ENCODE measurements at places on chromosomes 12 and 14.

GRCh38 chr14:103314496-103315277 is 19.4 kb upstream of the EIF5 start:
- DNase-seq: no peak

DNA sequence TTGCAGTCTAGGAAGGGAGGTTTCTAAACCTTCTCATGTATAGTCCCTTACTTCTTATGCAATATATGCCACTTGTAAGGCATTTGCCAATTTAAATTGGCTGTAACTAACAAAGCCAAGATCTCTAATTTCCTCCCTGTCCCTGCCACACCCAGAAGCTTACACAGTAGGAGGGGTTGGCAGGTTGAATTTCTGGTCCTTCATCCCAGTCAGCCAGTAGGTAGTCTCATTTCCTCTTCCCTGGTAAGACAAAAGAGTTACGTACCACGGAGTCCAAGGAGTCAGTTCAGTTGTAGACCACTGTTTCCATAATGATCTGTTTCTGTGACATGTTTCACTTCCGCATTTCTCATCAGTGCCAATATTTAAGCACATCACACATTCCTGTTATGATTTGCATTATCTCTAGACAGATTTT is 47.0 kb upstream of the PLBD1 start:
- DNase-seq: no peak

- DNase-seq: no peak
Observed at GRCh38 chr12:122949816-122950675, 16.2 kb downstream of the ABCB9 start.

- no peak for DNase-seq
Observed at GRCh38 chr12:2615665-2616402, 178.9 kb upstream of the FKBP4 start.

DNA sequence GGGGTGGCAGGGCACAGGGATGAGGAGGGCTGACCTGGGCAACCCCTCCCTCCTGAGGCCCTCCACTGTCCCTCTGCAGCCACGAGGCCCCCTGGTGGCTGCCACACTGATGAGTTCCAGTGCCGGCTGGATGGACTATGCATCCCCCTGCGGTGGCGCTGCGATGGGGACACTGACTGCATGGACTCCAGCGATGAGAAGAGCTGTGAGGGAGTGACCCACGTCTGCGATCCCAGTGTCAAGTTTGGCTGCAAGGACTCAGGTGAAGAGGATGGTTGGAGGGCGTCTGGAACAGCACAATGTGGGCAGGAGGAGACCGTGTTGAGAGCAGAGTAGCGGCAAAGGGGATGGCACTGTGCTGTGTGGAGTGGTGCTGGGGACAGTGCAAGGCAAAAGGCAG is 25.7 kb upstream of the LRP1-AS start:
- no peak for DNase-seq

- no peak for DNase-seq
Observed at GRCh38 chr14:100896369-100897060, 7.0 kb downstream of the RTL1 start.

DNA sequence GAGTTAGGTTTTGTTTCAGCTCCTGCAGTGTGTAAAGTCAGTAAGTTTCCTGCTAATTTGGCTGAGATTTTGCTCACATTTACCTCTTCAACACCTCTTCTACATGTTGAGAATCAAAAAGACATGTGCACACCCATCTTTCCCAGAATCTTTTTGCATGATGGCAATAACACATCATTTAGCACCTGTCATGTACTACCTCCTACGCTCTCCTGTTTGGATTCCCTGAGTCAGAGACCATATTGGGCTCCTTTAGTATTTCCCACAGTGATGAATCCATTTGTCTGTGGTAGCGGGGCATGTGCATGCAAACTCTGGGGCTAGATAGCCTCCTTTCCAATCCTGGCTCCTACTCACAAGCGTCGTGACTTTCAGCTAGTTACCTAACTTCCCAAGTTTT is 20.1 kb downstream of the PLBD1 start:
- no peak for DNase-seq

GRCh38 chr12:86683568-86684304 is 427.5 kb upstream of the MGAT4C start:
- DNase-seq: no peak

GRCh38 chr12:29566441-29566840 is 69.0 kb upstream of the OVCH1 start:
- DNase-seq: no peak

- DNase-seq: no peak
Observed at GRCh38 chr12:131963381-131963780, 13.6 kb downstream of the EP400 start.

GRCh38 chr12:104106965-104107364 is 31.0 kb downstream of the NFYB start:
- no peak for DNase-seq

- no peak for DNase-seq
Observed at GRCh38 chr14:72716476-72716875, 177.4 kb downstream of the DPF3 start.

DNA sequence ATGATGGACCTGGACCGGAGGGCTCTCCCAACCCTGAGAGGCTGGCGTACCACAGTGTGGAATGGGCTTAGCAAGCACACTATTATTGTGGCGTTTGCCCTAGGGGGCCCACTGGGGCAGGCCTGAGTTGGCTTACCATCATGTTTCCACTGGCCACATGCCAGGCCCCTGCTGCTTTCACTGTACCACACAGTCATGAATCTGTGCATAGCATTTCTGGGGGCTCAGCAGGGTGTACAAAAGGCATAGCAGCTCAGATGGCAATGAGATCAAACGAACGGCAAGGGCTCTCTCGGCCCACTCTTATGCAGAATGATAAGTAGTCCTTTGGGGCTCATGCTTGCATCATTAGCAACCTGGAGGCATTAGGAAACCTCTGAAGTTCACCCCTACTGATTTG is 137.0 kb upstream of the HIF1A start:
- DNase-seq: no peak

- DNase-seq: no peak
Observed at GRCh38 chr14:100082723-100083122, 17.5 kb downstream of the EVL start.

- DNase-seq: no peak
Observed at GRCh38 chr14:37082449-37082848, 90.0 kb downstream of the SLC25A21 start.

DNA sequence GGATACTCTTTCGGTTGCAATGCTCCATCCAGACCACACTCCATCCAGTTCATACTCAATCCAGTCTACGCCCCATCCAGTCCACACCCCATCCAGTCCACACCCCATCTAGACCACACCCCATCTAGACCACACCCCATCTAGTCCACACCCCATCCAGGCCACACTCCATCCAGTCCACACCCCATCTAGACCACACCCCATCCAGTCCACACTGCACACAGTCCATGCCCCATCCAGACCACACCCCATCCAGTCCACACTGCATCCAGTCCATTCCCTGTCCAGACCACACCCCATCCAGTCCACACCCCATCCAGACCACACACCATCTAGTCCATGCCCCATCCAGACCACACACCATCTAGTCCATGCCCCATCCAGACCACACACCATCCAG is 116.0 kb upstream of the RTL1 start:
- DNase-seq: peak; percentile 30

DNA sequence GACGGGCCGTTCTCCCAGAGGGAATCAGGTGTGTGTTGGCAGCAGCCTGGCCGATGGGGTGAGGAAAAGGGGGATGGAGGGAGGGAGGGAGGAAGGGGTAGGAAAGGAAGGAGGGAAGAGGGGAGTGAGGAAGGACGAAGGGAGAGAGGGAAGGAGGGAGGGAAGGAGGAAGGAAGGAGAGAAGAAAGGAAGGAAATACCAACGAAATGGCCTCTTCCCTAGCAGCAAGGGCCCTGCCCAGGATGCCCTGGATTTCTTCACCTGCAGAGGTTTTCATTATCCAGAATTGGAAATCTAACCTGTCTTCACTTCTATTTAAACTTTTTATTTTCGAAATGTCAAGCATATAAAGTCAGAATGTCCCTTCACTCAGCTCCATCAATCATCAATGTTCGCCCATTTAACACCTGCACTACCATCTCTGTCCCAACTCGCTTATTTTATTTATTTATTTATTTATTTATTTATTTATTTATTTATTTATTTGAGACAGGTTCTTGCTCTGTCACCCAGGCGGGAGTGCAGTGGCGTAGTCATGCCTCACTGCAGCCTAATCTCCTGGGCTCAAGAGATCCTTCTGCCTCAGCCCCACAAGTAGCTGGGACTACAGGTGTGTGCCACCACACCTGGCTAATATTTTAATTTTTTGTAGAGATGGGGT is 70.7 kb downstream of the ACACB start:
- no peak for DNase-seq

GRCh38 chr12:38850461-38850860 is 54.9 kb downstream of the CPNE8 start:
- no peak for DNase-seq

DNA sequence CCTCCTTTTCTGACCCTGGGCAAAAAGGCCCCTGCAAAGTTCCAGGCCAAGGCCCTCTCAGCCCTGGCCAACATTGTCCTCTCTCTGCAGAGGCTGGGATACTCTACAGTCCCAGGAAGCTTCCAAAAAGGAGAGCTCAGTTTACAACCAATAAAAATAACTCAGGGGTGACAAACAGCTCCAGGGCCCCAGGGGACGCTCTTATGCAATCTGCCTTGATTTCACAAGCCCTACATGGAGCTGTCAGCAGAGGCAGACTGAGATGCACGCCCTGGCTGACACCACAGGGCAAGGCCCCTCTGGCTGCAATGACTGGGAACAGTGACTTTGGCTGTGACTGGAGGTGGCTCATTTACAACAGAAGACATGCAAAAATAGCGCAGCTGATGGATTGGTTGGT is 129.0 kb upstream of the MED13L start:
- DNase-seq: peak; percentile 82

DNA sequence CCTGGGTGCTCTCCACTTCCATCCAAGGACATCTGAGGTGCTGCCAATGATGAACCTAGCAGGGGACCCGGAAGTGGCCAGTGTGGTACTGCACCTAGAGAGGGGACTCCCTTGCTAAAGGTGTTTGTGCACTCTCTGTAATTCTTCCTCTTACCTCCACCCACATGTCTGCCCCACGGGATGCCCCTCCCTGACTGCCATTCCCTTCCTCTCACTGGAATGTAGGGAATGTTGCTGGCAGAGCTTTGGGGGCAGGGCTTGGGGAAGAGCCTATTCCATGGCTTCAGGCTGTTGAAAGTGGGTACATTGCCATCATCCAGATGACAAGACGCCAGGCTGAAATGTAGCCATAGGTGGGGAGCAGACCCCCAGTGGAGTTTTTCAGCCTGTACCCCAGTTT is 153.2 kb downstream of the SMOC1 start:
- no peak for DNase-seq

DNA sequence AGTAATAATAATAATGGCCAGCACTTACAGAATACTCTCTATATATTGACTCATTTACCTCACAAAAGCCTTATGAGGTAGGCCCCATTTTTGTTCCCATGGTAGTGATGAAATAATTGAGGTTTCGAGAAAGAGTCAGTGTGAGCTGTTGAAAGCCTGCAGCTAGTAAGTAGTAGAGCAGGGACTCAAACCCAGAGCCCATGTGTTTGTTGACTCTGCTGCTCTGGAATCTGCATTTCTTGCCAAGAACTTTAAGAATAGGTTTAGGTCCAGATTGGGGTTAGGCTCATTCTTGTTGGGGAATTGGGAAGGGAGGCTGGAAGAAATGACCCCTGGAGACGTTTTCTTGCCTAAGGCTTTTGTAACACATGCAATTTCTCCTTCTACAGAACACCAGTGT is 27.9 kb downstream of the DYRK4 start:
- no peak for DNase-seq

GRCh38 chr14:33679461-33680225 is 271.2 kb downstream of the EGLN3 start:
- DNase-seq: no peak

GRCh38 chr12:94305130-94305957 is 154.3 kb downstream of the CEP83 start:
- no peak for DNase-seq

GRCh38 chr14:77503138-77503537 is 4.5 kb upstream of the ISM2 start:
- no peak for DNase-seq

GRCh38 chr14:103889313-103890051 is 38.8 kb upstream of the TDRD9 start:
- peak; percentile 78 for DNase-seq

DNA sequence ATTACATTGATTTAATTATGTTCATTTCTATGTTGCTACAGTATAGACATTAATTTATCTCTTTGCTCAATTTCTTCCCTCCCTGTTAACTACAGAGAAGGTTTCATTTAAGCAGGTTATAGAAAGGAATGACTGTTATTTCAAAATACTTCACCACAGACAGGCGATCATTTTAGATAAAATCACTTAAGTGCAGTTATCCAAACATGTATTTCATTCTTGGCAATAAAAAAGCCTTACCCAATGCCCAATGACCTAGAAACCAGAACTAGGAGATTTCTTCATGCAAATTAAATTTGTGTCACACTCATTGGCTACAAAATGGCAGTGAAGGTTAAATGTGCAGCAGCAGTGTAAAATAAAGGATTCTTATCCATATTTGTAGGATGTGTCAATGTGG is 266.4 kb downstream of the KCNH5 start:
- DNase-seq: no peak

GRCh38 chr14:74652541-74652940 is 40.5 kb upstream of the LTBP2 start:
- no peak for DNase-seq

DNA sequence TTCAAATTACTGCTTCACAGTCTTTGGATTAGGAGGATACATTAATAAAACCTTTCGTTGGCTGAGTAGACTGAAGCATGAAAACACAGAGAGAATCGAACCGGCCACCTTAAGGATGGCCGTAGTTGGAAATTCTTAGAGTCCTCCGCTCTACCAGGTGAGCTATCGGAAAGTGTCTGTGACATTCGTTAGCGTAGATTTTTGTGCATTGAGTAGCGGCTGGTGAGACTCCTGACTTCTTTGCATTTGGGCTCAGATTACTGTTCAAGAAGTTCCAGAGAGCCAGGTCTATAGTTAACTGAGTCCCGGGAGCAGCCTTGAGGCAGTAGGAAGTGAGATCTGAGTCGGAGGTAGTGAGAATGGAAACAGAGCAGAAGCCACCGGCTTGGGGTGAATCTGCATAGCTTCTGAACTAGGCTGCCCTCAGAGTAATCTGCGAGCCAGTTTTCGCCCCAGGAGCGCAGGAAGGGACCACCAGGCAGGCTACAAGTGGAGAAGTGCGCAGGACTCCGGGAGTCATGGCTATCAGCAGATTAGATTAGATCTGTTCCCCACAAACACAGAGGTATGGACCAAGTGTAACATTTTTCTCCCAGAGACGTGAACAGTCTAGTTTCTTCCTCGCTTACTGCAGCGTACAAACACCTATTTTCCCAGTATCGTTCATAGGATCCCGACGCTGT is 11.0 kb downstream of the OR6S1 start:
- peak; percentile 53 for DNase-seq

- no peak for DNase-seq
Observed at GRCh38 chr14:76007379-76007778, 21.8 kb downstream of the IFT43 start.

- no peak for DNase-seq
Observed at GRCh38 chr14:94029265-94029664, 3.1 kb downstream of the OTUB2 start.

DNA sequence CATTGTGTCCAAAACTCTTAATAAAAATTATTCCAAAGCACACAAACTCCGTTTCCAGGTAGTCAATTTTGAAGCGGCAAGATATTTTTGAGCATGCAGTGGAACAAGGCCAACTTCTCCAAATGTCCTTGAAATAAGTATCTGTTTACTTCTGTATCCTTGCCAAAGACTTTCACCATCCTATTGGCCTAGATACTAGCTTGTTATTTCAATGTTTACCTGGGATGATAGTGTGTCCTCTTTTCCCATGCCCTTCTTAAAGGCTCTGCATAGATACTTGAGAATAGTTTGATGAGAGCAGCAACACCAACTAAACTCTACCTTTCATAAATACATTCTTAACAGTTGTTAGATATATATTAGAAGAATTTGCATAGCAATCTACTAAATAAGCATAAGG is 160.9 kb downstream of the KCNC2 start:
- no peak for DNase-seq
